NCI-H1417 (cell line): ENCODE measurements at places on chromosomes 11 and 22.

DNA sequence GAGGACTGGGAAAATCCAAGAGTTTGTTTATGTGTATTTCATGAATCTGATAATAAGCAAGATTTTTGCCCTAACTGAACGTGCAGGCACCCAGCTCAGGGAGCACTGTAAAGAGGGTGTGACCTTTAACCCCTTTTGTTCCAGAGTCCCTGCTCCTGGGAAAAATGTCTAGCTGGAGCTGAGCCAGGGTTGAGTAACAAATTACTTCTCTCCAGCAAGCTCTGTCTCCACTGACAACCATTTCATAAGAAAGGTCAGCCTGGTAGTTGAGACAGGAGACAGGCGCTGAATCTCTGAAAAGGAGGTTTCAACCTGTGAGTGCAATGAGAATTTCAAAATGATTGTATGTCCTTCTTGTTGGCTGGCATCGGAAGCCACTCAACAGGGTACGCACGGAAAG, 156.4 kb upstream of the NARS2 start:
- peak; percentile 46 for DNase-seq

GRCh38 chr22:24304062-24304675, 33.5 kb downstream of the SPECC1L start:
- no peak for DNase-seq

- peak; percentile 49 for DNase-seq
Observed at GRCh38 chr22:26756675-26757293, 99.4 kb downstream of the MIAT start.

DNA sequence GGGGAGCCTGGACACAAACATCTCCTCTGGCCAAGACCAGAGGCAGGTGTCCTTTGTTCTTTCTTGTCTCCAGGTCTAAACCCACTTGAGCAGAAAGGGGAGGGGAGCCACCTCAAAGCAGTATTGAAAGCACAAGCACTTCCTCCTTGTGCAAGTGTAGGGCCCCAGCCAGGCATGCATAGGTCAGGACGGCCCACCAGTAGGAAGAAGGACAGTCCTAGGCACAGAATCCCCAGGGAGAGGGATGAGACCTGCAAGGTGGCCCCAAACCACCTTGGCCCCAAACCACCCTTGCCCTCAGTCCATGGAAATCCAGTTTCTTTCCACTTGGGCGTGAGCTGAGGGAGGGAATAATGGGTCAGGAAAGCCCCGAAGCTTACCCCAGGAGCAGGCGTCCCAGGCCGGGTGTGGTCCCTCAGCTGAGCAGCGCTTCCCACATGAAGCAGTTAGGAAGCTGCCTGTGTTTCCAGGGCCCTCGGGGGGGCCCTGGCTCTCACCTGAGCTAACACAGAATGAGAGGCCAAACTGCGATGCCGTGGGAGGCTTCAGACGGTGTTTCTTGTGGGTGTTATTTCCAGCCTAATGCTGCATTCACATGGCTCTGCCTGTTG, 20.4 kb upstream of the IGSF9B start:
- DNase-seq: no peak
